Activated naive CD4-positive, alpha-beta T cell (primary cell): ENCODE measurements at places on chromosomes 6 and 20.

DNA sequence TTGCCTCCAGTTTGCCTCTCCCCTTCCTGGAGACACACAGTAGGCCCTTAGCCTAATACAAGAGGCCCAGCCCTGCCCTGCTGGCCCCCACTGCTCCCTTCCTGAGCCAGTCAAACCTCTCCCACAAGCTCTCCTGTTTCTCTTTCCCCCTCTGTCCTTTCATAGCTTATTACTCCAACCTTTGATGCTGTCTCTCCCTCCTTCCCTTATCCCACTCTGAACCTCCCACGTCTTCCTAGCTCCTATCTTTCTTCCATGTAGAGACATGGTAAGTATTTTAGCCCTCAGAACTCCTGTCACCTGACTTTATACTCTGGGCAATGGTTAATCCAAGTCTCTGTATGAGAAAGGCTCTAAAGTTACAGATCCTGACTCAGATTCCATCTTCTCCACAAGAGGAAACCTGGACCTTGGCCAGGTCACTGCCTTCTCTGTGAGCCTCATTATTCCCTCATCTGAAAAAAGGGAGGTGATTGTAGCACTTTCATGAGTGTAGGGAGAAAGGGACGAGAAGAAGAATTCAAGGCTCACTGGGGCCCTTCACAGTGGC lies 6.7 kb downstream of the TGIF2 start:
- DNase-seq = no peak

GRCh38 chr6:2804516-2804915 lies 37.1 kb downstream of the SERPINB1 start:
- no peak for DNase-seq

GRCh38 chr20:20489648-20490341 lies 121.9 kb downstream of the INSM1 start:
- DNase-seq = no peak

- DNase-seq = no peak
These were observed 1.1 kb upstream of the FAXC start for GRCh38 chr6:99350573-99350972.

DNA sequence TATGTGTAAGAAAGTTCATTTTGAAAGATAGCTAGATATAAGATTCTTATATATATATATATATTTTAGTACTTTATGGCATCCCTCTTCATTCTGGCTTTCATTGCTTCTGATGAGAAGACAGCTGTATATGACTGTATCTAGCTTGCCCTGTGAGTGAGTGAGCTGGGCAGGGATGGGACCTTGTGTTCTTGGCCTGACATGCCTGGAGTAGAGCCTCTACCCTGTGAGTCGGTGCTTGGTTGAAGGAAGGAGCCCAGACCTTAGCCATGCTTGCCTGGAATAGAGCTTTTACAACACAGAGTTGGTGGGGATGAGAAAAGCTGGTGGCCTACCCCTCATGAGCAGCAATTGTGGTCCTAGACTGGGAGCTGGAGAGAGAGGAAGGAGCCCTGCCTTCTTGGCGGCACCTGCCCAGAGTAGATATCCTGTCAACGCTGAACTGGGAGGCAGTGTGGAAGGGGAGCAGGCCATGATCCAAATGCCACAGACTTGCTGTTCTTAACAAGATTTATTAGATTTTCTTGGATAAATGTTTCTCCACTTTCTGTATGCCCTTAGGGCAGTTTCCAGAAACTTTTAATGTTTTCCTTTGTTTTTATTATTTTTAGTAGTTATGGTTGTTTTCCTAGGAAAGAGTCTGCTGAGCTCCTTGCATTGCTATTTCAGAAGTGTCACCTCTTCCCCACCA lies 31.6 kb downstream of the FIG4 start:
- DNase-seq = no peak

- DNase-seq = no peak
These were observed 25.3 kb upstream of the CD83 start for GRCh38 chr6:14092316-14092715.

DNA sequence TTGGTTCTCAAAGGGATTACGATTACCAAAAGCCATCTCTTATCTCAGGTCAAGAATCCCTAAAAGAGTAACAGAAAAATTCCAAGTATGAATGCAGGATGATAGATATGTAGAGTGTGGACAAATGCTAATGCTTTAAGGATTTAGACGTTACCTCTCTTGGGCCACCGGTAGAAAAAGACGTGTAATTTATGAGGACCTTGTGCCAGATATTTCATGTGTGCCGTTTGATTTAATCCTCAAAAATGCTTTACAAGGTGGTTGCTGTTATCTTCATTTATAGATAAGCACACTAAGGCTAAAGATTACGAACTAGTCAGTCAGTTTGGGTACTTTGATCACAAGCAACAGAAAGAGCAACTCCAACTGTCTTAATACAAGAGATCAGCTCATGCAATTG lies 370.8 kb upstream of the JAG1 start:
- no peak for DNase-seq

DNA sequence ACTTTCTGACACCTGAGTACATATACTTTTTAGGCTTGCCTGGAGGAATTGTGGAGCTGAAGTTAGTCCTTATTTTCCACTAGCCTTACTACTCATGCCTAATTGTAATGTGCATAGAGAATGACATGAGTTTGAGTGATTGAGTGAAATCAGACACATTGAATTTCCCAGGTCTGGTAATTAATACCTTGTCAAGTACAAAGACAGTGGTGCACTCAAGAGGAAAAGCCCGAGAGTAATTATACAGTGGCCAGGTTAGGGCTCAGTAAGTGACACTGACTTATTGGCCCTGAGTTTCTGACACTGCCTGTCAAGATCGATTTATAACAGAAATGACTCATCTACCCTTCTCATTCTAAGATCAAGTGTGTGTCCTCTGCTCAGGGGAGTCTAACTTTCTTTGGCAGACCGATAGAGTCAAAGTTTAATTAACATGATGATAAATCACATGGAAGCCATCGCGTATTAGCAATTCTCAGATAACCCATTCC lies 288.3 kb downstream of the TPBG start:
- no peak for DNase-seq

DNA sequence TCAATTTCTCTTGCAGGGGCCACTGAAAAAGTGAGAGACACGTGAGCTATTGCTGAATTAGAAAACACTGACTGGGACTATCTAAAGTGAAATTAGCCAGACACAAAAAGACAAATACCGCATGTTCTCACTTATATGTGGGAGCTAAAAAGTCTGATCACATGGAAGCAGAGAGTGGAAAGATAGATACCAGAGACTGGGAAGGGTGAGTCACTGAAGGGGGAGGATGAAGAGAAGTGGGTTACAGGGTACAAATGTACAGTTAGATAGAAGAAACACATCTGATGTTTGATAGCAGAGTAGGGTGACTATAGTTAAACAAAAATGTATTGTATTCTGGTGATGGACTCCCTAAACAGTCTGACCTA lies 13.4 kb downstream of the CST3 start:
- DNase-seq = no peak

- DNase-seq = no peak
These were observed 434.1 kb upstream of the SOX4 start for GRCh38 chr6:21159465-21159864.

DNA sequence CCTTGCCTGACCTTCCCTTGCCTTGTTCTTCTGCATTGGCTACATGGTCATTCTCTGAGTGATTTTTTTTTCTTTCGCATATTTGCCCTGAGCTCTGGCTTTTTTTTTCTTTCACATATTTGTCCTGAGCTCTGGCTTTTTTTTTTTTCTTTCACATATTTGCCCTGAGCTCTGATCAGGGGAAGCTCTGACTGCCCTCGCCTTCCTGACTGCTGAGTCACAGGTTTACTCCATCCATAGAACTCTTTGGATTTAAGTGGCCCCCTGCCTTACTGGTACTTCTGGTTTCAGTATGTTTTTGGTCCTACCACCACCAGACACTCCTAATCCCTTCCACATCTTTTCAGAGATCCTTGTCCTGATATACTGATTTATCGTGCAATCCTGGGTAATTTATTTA lies 201.1 kb downstream of the OGFRL1 start:
- no peak for DNase-seq

DNA sequence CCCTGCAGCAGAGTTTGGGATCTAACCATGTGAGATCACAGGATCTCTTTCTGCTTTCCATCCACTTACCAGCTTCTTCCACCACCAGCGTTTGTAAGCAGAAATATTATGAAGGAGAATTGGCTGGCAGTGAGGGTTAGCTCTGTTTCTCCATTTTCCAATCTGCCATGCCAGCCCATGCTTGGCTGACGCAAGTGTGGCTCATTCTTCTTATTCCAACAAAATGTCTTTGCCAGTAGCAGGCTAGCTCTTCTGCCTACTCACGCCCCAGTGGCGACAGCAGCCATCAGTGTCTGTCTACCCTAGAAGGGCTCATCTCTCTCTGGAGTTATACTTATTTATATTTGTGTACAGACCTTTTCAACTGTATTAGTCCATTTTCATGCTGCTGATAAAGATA lies 286.2 kb downstream of the FARS2 start:
- no peak for DNase-seq

- DNase-seq = no peak
These were observed 92.2 kb upstream of the TENT5A start for GRCh38 chr6:81844686-81845085.

DNA sequence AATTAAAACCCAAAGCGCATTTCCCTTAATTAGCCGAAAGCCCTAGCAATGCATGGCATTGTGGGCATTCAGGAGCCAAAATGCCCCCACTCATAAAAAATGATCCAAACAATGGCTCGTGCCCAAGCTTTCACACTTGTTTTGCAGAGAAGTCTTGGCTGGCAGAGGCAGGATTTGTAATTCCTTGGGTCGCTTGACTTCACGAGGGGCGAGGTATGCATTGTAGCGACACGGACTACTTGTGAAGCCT lies 613 bp upstream of the SASH1 start:
- no peak for DNase-seq

- no peak for DNase-seq
These were observed 18.0 kb upstream of the SF3B5 start for GRCh38 chr6:144113366-144113765.

DNA sequence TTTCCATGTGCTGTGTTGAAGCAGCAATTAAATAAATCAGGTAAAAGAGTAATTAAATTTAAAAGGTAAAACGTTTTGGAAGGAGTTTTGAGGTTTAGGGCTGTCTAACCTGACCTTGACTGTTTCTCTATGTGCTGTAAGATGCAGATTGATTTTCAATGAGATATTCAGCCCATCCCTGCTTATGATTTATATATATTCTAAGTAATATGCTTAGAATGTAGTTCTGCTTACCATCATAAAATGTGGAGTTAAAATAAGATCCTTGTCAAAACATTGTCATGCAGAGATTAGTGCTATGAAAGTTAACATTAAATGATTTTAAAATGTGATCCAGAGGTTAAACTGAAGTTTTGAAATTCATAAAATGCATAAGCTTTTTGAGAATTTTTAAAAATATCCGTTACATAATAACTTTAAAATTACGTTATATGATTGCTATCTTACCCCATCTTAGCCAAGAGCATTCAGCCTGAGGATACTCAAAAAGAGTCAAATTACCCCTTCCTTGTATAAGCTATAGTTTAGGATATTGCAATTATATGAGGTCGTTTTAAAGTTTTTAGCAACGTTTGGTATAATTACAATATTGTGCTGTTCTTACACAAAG lies 122.5 kb downstream of the MTHFD1L start:
- no peak for DNase-seq

- no peak for DNase-seq
These were observed 106.5 kb downstream of the BACH2 start for GRCh38 chr6:90190131-90190530.

- DNase-seq = no peak
These were observed 77.1 kb downstream of the WASF1 start for GRCh38 chr6:110102411-110102810.

GRCh38 chr6:81487489-81487888 lies 265.0 kb downstream of the TENT5A start:
- no peak for DNase-seq

DNA sequence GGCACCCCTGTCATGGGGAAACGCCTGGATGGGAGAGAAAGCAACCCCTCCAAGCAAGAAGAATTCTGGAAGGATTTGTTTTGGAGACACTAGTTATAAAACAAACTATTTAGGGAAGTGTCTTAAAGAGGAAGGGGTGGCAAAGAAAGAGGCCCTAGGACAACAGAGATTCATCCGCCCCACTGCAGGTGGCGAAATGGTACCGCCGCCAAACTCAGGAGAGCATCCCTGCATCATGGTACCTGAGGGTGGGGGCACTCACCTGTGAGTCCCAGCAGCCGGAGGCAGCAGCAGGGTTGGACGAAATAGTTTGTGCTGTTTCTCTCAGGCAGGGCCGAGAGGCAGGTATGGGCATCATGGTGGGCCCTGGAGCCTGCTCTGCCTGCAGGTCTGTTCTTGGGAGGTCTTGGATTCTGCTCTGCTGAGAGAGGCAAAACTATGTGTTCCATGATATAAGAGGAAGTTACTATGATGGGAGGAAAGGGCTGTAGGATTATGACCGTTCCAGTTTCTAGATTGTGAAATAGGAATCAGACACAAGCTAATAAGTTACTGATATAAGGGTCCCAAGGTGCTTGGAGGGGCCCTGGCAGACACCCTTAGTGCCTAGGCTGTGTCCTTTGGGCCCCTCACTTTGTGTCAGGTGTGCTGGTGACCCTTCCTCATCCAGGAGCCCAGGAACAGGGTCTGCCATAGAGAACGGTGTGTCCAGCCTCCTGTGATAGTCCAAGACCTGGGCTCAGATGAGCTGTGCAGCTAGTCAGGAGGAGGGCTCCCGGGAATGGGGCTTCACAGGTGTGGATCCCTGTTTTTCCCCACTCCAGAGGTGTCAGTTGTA lies 20.4 kb downstream of the SIRPD start:
- no peak for DNase-seq

- DNase-seq = peak; percentile 60
These were observed 55.0 kb downstream of the TRIM38 start for GRCh38 chr6:26017632-26017966.

GRCh38 chr6:70874181-70874913 lies 82.5 kb downstream of the B3GAT2 start:
- no peak for DNase-seq

DNA sequence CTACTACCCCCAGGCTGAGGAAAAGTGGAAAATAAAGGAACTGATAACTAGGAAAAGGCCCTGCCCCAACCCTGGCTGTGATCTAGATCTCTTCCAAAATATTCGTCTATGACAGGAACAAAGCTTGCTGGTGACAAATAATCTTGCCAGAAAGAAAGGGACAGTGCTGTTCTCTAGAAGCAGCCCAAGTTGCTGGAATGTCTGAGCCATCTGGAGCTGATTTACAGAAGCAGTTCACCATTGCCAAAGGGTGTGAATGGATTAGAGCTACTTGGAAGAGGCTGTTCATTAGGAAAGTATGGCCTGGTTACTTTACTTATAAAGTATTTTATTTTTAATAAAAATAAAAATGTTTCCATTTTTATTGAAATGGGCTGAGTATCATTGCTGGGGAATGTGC lies 146.3 kb downstream of the EPM2A start:
- DNase-seq = no peak
